ENCODE measurements at places on chromosomes 11 and 22.

- DNase-seq = no peak
Measured at GRCh38 chr11:116696381-116696941, 76.3 kb downstream of the BUD13 start.

- DNase-seq = no peak
Measured at GRCh38 chr22:38481162-38481870, 13.4 kb downstream of the KDELR3 start.

DNA sequence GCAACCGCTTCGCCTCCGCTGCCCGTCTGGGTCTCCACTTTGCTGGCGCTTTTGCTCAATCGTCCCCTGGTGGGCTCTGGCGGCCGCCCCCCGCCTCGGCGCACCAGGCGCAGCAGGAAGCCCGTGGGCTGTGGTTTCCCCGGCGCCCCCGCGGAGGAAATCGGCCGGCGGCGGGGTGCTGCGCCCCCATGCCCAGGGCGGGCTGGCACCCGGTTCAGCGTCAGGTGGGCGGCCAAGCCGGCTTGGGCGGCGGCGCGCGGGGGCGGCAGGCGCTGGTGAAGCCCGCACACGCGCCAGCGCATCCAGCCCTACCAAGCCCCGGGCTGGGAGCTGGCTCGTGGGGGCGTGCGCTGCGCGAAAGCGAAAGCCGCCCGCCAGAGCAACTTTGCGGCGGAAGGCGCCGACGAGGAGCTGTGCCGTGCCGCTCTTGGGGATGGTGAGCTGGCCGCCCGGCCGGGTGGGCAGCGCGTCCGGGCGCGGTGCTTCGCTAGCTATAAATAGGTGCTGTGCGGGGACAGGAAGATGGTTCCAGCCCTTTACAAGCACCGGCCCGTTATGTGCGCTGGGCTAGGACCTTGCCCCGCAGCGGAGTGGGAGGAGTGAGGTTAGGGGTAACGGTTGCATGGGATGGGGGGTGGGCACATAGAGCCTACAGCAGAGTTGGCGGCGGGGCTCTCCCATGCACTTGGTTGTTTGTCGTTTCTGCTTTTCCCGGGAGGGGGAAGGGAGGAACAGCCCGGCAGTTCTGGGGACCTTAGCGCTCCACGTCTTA, 25.0 kb upstream of the SUSD2 start:
- peak; percentile 28 for DNase-seq

GRCh38 chr11:61146416-61146815, 14.8 kb downstream of the VPS37C start:
- no peak for DNase-seq

DNA sequence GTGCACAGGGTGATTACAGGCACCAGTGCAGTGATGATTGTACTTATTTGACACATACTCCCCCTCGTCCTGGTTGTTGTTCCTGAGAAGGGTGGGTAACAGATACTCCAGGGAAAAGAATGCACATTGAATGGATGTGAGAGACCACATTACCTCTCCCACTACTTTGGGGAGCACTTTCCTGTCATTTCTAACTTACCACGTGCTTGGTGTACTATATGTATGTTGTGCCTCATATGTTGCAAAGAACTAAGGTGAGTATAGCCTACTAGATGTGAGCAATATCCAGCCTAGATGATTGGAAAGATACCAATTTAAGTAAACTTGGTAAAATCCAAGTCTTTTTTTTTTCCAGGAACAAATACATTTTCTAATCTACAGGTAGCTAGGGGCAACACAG, 14.3 kb upstream of the SCARF2 start:
- DNase-seq = no peak

- DNase-seq = no peak
Measured at GRCh38 chr11:86676533-86677154, 4.2 kb upstream of the ME3 start.

- DNase-seq = no peak
Measured at GRCh38 chr11:94762208-94762607, 5.9 kb upstream of the AMOTL1 start.

GRCh38 chr11:126421271-126421671, 65.8 kb downstream of the ST3GAL4 start:
- DNase-seq = no peak

GRCh38 chr11:76785513-76785912, 2.4 kb downstream of the TSKU start:
- no peak for DNase-seq

DNA sequence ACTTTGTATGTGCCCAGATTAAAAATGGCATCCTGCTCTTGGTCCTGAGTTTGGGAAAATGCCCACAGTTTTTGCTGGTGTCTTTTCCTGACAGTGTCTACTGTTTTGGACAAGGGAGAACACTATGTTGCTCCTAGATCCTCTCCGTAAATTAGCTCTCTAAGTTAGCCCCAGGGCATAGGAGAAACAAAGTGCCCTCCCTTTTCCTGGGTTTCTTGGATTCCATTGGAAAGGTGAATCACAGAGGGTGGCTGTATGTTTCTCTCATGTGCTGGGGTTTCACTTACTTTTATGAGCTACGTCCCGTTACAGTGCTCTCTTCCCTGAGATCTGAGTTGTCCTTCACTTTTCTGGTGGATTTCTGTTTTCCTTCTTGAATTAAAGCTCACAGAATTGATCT, 782.8 kb downstream of the CNTN5 start:
- DNase-seq = no peak

DNA sequence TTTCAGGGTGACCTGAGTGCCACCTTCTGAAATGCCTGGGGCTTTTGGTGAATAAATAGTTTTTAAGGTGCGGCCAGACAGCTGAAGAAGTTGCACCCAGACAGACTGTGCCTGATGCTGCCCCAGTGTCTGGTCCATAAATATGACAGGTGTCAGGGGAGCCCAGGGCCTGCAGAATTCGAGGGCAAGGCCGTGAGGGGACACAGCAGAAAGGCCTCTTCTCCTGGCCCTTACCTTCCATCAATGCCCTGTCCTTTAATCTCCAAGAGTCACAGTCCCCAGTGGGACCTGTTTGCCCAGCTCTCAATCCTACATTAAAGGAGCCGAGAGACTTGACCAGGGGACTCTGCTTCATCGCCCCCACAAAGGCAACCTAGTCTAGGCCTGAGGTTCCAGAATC, 45.7 kb downstream of the NAT10 start:
- DNase-seq = no peak

DNA sequence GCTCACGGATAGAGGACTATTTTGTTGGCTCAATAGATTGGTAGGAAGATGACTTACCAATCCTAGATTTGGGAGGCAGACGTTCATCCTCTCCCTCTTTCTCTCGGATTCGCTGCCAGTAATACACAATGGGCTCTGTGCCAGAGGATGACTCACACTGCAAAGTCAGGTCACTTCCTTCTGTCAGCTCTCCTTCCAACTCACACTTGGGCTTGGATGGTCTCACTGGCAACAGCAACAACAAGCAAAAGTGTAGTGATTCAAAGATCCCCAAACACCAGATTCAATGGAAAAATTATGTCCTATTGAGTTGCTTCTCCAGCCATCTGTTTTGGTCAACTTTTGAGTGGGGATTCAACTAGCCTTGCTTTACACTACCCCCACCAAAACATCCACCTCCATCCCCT, 21.7 kb upstream of the HSPA8 start:
- DNase-seq = no peak

DNA sequence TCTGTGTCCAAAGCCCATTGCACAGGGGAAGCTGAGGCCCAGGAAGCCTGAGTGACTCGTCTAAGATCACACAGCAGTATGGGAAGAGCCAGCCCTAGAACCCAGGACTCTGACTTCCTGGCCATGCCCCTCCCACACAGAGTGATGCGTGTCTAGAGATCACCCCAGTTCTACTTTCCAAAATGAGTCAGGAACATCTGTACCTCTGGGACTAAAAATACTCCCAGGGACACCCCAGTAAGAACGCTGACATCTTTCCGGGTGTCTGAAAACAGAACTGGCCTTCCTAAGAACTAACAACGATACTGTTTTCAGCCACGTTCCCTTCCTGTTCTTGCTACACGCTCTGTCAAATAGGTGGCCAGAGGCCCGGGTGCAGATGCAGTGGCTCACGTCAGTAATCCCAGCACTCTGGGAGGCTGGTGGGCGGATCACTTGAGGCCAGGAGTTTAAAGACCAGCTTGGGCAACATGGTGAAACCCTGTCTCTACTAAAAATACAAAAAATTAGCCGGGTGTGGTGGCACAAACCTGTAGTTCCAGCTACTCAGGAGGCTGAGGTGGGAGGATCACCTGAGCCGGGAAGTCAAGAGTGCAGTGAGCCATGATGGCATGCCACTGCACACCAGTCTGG, 21.7 kb upstream of the PDGFB start:
- DNase-seq = no peak

GRCh38 chr11:7493670-7494069, 8.4 kb downstream of the OLFML1 start:
- DNase-seq = no peak

DNA sequence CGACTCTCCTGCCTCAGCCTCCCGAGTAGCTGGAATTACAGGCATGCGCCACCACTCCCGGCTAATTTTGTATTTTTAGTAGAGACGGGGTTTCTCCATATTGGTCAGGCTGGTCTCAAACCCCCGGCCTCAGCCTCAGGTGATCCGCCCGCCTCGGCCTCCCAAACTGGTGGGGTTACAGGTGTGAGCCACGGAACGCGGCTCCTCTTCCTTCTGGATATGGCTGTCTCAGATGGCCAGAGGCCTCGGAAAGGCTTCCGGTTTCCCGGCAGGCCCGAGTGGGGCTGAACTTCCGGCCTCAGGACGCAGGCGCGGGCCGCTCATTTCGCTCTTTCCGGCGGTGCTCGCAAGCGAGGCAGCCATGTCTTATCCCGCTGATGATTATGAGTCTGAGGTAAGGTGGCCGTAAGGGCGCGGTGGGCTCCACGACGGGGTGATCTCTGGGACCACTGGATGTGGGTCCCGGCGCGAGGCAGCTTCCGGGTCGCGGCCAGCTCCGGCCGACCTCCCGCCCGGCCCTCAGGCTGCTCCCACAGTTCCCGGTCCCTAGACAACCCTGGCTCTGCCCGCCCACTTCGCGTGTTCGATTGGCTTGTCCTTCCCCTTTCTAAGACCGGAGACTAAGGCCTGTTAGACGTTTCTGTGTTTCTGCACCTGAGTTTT, at the start of gene EIF3L:
Gene EIF3L (plus strand): TSS at position 331 of the 663 bp plus-strand sequence. CDS start 31 bp downstream, at position 362.
- peak; percentile 76 for DNase-seq

DNA sequence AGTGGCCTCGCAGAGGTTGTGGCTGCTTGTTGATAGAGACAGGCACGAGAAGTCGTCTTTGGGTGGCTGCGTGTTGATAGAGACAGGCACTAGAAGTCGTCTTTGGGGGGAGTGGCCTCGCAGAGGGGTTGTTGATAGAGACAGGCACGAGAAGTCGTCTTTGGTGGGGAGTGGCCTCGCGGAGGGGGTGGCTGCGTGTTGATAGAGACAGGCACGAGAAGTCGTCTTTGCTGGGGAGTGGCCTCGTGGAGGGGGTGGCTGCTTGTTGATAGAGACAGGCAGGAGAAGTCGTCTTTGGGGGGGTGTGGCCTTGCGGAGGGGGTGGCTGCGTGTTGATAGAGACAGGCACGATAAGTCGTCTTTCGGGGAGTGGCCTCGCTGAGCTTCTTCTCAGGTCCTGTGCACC, 328.8 kb downstream of the TBC1D22A start:
- DNase-seq = no peak

DNA sequence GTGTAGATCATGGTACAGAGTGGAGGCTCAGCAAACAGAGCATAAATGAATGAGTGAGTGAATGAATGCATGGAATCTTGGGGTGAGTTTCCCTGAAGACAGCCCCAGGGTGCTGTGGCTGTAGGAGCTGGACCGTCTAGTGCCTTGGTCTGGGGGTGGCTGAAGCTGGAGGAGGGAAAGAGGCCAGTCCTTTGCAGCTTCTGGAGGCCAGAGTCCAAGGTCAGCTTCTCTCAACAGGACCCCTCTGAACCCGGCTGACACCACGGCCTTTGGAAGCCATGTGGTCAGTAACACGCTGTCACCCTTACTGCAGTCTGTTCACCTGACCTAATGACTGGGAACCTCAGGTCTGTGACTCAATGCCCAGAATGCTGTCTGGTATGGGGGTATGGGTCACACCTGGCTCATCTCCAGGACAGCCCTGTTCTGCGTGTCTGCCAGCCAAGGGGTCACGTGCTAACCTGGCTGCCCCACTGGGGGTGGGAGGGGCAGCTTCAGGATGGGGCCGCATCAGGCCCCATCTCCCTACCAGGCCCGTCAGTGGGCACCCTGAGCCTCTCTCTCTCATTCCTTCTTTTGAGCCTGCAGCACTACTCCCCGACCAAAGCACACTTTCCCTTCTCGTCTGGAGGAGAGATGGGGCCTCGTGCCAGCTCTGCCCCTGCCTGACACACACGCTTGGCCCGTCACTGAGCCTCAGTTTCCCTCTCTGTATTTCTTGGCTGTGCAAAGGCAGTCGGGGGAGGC, 24.1 kb upstream of the CHKA start:
- no peak for DNase-seq

- no peak for DNase-seq
Measured at GRCh38 chr11:23278121-23278520, 417.8 kb upstream of the CCDC179 start.

DNA sequence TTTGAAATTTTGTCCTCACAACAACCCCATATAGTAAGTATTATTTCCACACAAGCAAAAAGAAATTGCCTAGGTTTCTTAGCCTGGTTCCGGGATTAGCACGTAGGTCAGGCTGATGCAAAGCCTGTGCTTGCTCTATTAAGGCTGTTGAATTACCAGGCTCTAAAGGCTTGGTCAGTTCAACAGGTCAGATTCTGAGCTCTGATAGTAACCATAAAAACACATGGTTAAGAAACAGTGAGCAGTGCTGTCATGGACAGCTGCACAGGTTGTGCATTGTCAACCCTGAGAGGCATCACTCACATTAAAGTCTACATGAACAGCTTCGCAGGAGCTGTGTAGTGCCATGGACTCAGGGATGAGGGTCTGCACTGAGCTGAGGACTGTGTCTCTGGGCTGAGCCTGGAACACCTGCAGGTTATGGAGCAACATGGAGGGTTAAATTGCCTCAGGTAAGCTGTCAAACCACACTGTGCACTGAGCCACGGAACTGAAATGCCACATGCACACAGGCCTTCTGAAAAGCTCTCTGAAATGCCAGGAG, 98.0 kb downstream of the PIWIL4 start:
- DNase-seq = no peak

DNA sequence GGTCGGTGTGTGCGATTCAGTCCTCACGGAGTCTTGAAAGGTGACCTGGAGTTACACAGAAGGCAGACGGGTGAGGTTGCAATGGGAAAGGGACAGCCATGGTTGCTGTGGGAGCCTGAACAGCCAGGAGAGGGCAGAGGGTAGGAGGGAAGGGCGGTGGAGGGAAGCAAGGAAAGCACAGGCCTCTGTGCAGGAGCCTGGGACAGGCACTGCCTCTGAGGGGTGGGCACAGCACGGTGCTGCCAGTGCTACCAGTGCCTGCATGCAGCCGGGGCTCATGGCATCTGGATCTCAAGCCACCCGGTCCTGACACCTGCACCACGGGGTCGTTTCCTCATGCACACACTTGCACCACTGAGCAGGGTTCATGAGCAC, 401.0 kb downstream of the TBC1D22A start:
- no peak for DNase-seq

Data from activated CD4-positive, CD25-positive, alpha-beta regulatory T cell treated with anti-CD3 and anti-CD28 coated beads, Interleukin-2, amount 50 U/mL, for 16 hours (primary cell).